CD4-positive, alpha-beta T cell treated with Interleukin-12 subunit alpha and Interleukin-12 subunit beta, for 1 hour (primary cell): ENCODE measurements at places on chromosomes 12 and 14.

- DNase-seq: peak; percentile 45
These were observed 8.1 kb downstream of the DNAI7 start for GRCh38 chr12:25186788-25187402.

DNA sequence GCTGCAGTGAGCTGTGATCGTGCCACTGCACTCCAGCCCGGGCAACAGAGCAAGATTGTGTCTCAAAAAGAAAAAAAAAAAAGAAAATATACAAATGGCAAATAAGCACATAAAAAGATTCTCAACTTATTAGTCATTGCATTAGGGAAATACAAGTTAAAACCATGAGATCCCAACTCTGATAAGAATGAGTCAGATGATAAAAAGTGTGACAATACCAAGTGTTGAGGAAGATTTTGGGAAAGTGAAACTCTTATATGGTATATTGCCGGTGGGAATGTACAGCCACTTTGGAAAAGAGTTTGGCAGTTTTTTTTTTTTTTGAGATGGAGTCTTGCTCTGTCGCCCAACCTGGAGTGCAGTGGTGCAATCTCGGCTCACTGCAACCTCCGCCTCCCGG is 7.6 kb upstream of the PRPF40B start:
- no peak for DNase-seq

- DNase-seq: no peak
These were observed 37.7 kb downstream of the CFL2 start for GRCh38 chr14:34676516-34677211.

- no peak for DNase-seq
These were observed 79.5 kb downstream of the RPS29 start for GRCh38 chr14:49506650-49507049.

GRCh38 chr14:91332171-91332985 is 85.2 kb downstream of the CCDC88C start:
- no peak for DNase-seq

- DNase-seq: no peak
These were observed 303.4 kb upstream of the PRICKLE1 start for GRCh38 chr12:42892702-42893551.

GRCh38 chr14:56400109-56400825 is 179.3 kb upstream of the TMEM260 start:
- no peak for DNase-seq

DNA sequence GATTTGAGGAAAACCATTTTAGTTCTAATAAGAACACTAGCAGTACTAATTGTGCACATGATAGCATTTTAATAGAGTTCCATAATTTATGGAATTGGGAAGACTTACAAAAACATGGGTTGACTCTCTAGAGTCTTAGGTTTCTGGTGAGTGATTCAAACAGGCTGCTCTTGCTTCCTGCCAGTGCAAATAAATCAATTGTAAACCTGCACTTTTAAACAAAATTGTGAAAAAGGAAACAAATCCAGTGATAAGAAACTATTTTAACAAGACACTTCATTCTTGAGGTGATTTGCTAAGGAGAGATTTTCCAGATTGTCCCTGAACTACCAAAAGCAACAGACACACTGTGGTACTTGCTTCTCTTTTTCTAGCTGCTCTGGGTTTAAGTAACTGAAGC is 112.2 kb downstream of the CACNA1C start:
- DNase-seq: no peak

GRCh38 chr12:80504389-80505163 is 60.5 kb downstream of the PTPRQ start:
- no peak for DNase-seq

GRCh38 chr12:44571006-44571550 is 305.0 kb downstream of the NELL2 start:
- no peak for DNase-seq

GRCh38 chr12:125029761-125030358 is 35.4 kb upstream of the AACS start:
- DNase-seq: no peak

GRCh38 chr14:32339188-32339587 is 10.1 kb downstream of the AKAP6 start:
- DNase-seq: no peak

- DNase-seq: no peak
These were observed 40.3 kb upstream of the GCH1 start for GRCh38 chr14:54942913-54943312.

GRCh38 chr14:103960457-103961055 is 18.2 kb upstream of the RD3L start:
- DNase-seq: no peak

GRCh38 chr14:81517798-81518398 is 15.8 kb downstream of the SEL1L start:
- DNase-seq: no peak

DNA sequence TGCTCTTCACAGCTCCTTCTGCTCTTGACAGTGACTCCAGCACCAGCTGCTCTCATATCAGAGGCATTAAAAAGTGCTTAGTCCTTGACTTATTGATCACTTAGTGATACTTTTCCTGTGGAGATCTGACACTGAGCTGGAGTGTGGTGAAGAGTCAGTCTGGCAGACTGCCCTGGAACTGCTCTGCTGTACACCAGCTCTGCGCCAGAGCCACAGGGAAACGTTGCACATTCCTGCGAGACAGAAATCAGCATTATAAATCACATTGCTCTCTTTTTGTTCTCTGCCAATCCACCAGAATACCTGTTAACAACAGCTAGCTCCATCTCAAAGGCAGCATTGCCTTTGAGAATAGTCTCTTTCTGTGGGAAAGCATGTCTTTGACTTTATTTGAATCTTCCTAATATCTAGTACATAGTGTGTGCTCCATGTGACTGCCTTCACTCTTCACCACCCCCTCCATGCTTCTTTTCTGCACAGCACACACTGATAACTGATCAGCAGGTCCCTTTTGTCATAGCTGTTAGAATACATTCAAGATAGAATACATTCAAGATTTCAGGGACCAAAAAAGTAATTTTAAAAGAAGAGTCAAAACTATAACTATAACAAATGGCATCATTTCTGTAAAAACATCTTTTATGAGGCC is 48.2 kb upstream of the VSX2 start:
- no peak for DNase-seq

DNA sequence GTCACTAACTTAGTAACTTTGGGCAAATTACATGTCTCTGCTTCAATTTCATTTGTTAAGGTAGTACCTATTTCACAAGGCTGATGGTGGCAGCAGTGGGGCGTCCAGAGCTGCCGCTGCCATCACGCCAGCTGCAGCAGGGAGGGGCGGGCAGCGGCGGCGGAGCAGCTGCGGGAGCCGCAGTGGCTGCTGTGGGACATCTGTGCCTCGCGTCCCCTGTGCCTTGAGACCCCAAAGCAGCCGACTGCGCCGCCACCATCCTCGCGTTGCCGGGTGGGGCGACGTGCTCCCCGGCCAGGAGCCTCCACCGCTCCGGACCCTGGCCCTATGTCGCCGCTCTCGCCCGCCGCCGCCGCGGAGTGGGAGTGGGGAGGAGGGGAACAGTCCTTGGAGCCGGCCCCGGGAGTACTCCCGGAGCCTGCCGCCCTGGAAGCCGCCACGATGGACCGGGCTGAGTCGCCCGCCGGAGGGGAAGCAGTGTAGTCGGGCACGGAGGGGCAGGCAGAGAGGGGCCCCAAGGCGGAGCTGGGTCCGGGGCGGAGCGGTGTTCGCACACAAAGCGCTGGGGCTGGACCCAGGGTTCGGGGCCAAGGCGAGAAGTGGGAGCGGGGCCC is 51.4 kb downstream of the A2M start:
- peak; percentile 49 for DNase-seq

DNA sequence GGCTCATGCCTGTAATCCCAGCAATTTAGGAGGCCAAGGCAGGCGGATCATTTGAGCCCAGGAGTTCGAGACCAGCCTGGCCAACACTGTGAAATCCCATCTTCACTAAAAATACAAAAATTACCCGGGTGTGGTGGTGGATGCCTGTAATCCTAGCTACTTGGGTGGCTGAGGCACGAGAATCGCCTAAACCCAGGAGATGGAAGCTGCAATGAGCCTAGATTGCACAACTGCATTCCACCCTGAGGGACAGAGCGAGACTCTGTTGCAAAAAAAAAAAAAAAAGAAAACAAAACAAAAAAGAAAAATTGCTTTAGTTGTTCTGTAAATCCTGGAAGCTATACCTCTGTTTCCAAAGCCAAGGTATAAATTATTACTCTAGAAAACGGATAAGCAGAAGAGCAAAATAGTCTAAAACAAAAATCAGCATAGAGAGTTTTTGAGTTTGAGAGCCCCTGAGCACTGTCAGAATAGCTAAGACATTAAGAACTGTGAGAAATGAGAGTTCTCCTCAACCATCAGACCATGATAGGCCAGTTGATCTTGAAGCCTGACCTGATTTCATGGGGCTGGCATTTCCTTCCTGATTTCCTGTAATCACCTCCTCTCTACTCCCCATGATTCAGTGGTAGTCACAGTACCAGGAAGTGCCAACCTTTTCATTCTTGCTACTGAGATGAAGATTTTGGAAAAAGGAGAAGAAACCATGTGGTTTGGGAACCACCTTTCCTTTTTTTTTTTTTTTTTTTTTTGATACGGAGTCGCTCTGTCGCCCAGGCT is 31.7 kb downstream of the ATP2A2 start:
- DNase-seq: peak; percentile 17

DNA sequence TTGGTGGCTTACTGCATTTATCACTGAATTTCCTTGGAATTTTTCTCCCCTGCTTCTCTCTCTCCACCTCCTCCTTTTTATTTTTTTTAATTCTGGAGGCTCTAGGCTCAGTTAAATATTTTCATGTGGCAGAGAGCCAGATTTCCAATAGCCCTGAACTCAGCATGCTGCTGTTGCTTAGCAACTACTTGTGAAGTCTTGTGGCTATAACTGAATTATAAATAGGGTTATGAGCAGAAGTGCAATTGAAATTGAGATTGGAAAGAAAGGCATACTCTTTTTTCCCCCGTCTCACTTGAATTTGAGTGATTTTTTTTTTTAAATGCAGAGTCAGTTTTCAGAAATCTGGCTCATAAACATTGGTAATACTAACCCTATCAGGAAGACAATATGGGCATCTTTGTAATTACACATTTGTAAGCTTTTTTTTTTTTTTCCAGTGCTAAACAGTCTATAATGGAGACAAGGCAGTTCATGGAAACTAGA is 38.3 kb downstream of the ATF7IP start:
- DNase-seq: peak; percentile 82

GRCh38 chr12:93676408-93677194 is 574 bp upstream of the CRADD start:
- no peak for DNase-seq

- no peak for DNase-seq
These were observed 9.6 kb downstream of the OR6S1 start for GRCh38 chr14:20631880-20632389.

- no peak for DNase-seq
These were observed 63.8 kb upstream of the PLEKHG7 start for GRCh38 chr12:92639017-92639416.
